ENCODE measurements at places on chromosomes 12 and 14.

- DNase-seq, result peak; percentile 63
Observed at GRCh38 chr14:60721326-60722106, 2.6 kb downstream of the SIX4 start.

DNA sequence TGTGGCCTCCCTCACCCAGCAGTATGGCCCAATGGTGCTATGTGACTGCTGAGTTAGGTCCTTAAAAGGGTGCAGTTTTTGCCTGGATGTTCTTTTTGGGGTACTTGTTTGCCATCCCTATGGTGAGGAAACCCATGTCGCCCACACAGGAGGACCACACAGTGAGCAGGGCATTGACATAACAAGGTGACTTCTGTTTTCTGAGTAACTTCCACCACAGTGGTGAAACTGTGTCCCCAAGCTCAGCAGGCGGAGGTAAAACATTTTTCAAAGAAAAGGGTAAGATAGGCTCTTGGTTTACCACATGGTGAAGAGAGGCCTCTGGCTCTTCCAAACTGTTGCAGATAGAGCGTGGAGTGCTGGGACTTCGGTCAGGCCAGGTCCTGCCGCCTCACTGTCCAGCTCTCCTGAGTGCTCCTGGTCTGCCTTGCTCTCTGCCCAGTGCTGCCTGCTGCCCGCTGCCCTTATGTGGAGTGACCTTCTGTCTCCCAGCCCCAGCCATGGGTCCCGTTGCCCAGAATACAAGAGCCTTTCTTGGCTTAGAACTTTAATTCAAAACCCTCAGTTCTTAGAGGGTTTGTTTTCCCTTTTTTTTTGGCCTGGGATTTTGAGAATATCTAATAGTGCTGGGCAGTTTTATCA, 54.0 kb downstream of the TRAF3 start:
- no peak for DNase-seq

DNA sequence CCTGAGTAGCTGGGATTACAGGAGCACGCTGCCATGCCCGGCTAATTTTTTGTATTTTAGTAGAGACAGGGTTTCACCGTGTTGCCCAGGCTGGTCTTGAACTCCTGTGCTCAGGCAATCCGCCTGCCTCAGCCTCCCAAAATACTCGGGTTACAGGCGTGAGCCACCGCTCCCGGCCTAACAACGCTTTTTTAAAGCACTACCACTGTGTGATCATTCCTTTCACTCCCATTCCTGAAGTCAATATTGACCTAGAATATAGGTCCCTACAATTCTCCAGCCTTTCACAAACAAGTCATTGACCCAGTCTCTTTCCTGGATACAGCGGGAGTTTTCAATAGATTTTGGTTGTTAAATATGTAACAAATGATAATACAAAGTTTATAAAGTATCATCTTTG, 62.8 kb downstream of the KIF21A start:
- DNase-seq, result no peak

DNA sequence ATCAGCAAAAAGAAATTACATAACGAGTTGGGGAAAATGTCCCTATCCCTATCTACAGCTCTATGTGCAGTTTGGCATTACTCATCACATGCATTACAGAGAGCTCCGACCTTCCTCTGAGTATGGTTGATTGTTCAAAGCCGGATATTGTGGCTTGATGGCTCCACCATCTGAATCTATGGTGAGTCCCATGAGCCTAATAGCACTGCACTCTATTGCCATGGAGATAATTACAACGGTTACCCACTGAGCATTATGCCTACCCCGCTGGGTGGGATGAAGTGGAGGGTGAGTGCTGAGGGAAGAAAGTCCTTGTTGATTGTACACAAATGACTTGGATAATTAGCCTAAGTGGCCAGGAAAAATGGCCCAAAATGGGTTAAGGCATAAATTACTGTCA, 800.5 kb downstream of the NRXN3 start:
- no peak for DNase-seq

GRCh38 chr14:54722791-54723432, 156.0 kb downstream of the SAMD4A start:
- DNase-seq, result no peak

GRCh38 chr12:121131941-121132341, 735 bp upstream of the P2RX7 start:
- DNase-seq, result no peak

- DNase-seq, result peak; percentile 32
Observed at GRCh38 chr14:23379366-23380196, 2.7 kb downstream of the CMTM5 start.

GRCh38 chr12:129651951-129652350, 251.9 kb downstream of the TMEM132D start:
- DNase-seq, result no peak

DNA sequence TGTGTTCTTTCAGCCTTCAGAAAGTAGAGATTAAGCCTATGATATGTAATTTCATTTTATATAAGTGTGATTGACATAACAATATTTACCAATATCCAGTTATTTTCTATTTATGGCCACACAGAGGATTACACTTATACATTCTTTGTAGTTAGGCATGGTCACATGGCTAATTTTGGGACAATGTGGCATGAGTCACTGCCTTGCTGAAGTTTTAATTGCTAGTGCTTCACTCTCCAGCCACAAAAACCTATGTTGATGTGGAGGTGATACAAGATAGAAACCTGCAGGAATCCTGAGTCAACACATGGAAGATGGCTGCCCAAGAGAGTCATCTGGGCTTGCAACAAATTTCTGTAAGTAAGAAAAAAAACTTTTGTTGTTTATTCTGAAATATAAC, 17.0 kb downstream of the CLEC14A start:
- no peak for DNase-seq

- DNase-seq, result no peak
Observed at GRCh38 chr12:49345825-49346658, 646 bp upstream of the DNAJC22 start.

GRCh38 chr12:128856035-128856790, 2.9 kb downstream of the GLT1D1 start:
- no peak for DNase-seq

DNA sequence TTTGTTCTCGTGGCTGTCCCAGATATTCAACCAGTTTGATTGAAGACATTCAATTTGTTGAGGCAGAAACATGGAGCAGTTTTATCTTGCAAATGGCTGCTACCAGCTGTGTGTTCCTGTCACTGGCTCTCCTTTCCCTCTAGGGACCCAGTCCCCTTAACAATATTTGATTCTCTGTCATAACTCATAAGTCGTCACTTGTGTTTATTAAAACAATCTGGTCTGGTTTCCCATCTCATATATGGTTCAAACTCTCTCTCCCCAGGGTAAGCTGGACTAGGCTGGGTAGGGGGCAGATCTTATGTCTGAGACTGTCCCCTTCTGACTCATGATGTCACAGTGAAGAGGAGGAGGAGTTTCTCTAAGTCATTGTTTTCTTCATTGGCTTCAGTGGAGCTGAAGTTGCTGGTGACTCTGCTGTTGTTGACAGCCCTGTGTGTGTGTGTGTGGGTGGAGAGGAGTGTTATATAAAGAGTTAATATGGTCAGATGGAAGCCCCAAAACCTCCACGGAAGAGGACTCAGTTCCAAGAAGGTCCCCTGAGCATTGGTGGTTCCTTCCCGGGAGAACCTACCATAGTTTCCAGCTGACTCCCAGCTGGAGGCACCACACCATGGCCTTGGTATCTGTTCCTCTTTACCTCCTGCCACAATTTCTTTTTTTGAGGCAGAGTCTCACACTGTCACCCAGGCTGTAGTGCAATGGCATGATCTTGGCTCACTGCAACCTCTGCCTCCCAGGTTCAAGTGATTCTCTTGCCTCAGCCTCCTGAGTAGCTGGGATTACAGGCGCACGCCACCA, 16.1 kb upstream of the GNG2 start:
- no peak for DNase-seq

GRCh38 chr12:75271576-75271975, 58.5 kb downstream of the CAPS2 start:
- DNase-seq, result no peak

DNA sequence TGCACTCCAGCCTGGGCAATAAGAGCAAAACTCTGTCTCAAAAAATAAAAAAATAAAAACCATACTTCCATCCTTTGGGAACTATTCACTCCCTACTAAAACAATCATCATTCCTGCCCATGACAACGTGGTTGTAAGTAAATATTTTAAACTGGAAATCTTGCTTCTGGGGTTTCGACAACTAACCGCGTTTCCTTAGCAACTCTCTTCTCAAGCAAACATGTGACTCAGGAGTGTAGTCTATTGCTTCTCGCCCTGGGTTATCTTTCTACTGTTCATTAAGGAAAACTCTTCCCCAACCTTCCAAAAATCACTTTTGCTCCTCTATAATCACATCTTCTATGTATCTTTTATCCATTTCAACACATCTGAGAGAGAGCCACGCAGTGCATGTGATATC, 21.8 kb downstream of the APPL2 start:
- DNase-seq, result no peak

DNA sequence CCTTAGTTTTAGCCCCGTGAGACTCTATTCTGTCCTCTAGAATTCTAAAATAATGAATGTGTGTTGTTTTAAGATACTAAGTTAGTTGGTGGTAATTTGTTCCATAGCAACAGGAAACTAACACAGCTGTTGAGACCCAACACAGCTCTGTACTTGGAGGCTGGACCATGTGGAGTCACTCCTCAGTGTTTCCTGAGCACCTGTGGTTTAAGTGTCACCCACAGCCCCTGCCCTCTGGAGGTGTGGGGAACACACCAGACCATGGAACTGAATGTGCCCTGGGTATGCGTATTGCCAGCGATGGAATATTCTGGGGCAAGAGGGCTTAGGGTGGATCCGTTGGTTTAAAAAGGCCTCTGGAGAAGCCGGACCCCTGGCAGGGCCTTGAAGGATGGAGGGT, 16.6 kb upstream of the GPR68 start:
- no peak for DNase-seq

GRCh38 chr12:11731042-11731357, 81.5 kb downstream of the ETV6 start:
- no peak for DNase-seq

DNA sequence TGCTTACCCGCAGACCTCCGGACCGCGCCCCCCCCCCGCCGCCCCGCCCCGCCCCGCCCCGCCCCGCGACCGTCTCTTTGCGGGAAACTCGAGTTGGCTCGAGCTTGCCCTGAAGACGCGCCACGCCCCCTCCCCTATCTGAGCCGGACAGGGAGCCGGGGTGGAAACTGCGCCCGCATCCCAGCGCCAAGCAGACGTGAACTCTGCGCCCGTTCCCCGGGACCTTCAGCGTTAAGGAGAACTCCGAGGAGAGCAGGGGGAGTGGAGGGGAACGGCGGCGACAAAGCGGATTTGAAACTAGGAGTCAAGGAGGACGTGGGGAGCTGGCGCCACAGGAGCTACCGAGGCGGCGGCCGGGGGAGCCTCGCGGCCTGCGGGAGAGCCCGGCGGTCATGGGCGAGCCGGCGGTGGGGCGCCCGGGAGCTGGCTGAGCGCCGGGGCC, at the start of gene KCNK13:
Gene KCNK13, plus strand, starts transcription at position 310 of the 442 bp plus-strand sequence. CDS start 212 bp downstream, outside the sequence.
- DNase-seq, result peak; percentile 1

DNA sequence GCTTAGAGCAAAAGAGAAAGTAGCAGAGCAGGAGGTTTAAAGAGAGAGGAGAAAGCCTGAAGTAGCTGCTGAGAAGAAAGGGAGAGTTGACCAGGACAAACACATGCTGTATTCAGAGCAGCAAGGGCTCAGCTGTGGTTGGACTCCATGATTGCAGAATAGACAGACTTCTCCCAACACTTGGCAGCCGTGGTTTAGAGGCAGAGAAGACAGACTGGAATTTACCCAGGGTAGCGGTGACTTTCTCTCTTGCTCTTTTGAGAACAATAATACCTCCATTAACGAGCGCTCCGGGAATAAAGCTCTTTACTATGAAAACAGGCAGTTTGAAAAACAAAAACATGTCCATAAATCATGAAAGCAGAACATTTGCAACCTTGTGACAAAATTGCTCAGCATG, 21.4 kb upstream of the IGF1 start:
- no peak for DNase-seq

- DNase-seq, result no peak
Observed at GRCh38 chr14:80017795-80018194, 193.5 kb downstream of the DIO2 start.

- DNase-seq, result no peak
Observed at GRCh38 chr14:54818201-54819133, 84.2 kb downstream of the GCH1 start.
